ENCODE measurements at places on chromosomes 16 and 17.
A peak's percentile ranks its signal among the peaks of the same experiment; 100 is the strongest.

GRCh38 chr16:24117680-24118079, 138.5 kb upstream of the CACNG3 start:
- DNase-seq: no peak

- no peak for DNase-seq
These were observed 36.0 kb downstream of the NKD1 start for GRCh38 chr16:50584033-50584722.

GRCh38 chr16:19929062-19929511, 44.4 kb upstream of the GPRC5B start:
- DNase-seq: no peak

- DNase-seq: no peak
These were observed 54.8 kb downstream of the CDK5R1 start for GRCh38 chr17:32541640-32542039.

GRCh38 chr17:489758-490329, 137.2 kb upstream of the RPH3AL start:
- DNase-seq: peak; percentile 41

DNA sequence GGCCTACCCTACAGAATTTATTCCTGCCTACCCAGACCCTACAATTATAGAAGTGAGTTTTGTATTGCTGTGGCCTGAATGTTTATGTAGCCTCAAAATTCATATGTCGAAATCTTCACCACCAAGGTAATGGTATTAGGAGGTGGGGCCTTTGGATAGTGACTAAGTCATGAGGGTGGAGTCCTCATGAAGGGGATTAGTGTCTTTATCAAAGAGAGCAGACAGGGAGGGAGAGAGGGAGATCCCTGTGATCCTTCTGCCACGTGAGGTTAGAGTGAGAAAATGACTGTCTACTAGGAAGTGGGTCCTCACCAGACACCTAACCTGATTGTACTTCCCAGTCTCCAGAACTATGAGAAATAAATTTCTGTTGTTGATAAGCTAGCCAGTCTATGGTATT, 981 bp upstream of the DUXB start:
- DNase-seq: no peak

DNA sequence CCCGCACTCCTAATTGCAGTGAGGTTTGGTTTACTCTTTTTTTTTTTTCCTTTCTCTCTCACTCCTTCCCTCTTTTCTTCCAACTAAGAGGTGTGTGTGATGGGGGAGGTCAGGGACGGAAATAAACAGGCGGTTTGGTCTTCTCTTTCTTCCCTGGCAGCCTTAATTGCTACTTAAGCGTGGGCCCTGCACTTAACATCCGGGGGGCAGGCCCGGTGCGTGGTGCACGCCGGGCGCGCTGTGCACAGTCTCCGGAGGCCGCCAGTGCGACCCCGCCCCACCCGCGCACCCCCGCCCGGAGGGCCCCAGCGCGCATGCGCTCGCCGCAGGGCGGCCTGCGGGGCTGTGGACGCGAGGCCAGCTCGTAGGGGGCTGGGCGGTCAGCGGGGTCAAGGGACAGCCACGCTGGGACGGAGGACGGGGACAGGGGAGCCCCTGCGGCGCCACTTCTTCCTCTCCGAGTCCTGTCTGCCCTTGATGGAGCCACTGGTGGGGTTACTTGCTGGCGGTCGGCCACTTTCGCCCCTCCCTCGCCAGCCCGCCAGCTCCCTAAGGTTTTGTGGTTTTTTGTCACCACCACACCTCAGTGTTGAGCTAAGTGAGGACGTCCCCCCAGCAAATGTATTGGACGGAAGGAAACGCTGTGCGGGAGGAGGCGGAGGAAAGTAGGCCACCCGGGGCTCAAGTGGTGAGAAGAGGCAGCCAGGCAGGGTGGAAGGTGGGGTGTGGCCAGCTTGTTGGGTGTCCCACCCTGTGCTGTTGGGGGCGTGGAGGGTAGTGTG, 120.9 kb downstream of the MRM1 start:
- peak; percentile 23 for DNase-seq

DNA sequence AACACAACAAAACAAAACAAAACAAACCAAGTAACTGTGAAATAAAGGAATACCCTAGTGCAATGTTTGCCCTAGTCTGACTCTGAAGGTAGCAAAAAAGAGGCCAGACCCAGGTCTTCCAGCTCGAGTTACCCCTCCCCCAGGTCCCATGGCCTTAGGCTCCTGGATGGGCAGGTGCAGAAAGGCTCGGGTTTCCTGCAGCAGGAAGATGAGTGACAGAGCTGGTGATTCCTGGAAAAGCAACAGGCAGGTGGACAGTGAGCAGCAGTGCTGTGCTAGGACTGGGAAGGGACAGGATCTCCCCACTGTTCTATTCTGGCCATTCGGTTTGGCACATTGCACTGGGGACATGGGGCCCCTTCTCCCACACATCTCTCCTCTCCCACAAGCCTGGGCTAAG, 42.9 kb upstream of the MRTFB start:
- no peak for DNase-seq

DNA sequence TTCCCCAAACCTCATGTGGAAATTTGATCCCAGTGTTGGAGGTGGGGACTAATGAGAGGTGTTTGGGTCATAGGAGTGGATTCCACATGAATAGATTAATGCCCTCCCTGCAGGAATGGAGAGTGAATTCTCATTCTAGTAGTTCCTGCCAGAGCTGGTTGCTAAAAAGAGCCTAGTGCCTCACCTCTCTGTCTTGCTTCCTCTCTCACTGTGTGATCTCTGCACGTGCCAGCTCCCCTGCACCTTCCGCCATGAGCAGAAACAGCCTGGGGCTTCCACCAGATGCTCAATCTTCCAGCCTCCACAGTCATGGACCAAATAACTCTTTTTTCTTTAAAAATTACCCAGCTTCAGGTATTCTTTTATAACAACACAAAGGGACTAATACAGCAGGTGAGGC, 72.9 kb upstream of the CLEC3A start:
- no peak for DNase-seq

- DNase-seq: peak; percentile 28
These were observed 93.0 kb downstream of the RAP1GAP2 start for GRCh38 chr17:2889256-2889655.

DNA sequence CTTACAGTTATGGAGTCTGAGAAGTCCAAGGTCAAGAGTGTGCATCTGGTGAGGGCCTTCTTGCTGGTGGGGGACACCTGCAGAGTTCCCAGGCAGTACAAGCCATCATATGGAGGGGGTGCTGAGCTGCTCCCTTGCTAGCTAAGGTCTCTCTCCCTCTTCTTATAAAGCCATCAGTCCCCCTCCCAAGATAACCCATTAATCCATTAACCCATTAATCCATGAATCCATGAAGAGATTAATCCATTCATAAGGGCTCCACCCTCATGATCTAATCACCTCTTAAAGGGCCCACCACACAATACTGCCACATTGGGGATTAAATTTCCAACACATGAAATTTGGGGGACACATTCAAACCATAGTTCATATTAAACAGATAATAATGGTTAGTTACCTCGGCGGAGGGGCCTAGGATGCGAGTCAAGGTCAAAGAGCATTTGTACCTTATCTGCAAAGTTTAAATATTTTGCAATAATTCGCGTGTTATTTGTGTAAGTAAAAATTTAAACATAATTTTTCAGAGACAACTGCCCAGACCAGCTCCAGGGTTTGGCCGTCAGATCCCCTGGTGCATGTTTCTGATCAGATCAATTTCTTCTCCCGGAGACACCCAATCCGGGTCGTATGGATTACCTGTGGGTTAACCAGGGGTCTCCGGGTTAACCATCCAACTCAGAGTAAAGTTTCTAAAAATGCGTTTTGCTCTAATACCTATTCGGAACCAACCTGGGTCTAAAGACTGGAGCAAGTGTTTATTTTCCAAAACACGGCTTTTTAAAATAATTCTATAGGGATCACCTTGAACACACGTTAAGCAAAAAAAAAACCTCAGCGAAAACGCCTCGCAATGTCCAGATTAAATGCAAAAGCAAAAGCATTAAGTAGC, 740 bp upstream of the POLR3E start:
- peak; percentile 20 for DNase-seq

DNA sequence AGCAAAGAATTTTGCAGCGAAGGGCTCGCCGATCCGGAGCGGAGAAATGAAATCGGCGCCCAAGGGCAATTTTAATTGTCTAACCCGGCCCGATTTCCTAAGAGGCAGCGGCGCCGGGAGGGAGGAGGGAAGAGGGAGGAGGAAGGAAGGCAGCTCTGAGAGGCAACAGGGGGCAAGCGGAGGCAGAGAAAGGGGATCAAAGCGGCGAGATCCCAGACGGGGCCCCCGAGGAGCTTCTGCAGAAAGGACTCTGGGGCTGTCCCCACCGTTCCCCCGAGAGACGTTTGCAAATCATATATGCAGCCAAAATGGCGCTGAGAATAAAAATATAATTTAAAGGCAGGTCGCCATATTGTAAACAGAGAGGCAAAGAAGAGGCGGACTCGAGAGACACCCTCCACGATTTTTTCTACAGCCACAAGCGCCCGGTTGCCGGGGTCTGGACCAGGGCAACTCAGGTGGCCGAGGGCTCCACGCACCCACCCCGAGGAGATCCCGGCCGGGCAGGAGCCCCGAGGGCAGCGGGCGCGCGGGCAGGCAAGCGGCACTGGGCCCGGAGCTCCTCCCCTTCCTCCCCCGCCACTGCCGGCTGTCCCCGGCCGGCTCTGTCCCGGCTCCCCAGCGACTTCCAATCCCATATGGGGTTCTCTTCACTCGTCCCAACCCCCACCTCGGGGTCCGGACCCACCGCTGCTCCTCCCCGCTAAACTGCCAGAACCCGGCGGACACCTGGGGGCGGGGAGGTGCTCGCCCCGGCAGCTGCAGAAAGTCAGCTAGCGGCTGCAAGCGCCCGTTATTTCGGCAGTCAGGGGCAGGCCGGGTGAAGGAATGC, 1.9 kb downstream of the PHF12 start:
- peak; percentile 46 for DNase-seq

DNA sequence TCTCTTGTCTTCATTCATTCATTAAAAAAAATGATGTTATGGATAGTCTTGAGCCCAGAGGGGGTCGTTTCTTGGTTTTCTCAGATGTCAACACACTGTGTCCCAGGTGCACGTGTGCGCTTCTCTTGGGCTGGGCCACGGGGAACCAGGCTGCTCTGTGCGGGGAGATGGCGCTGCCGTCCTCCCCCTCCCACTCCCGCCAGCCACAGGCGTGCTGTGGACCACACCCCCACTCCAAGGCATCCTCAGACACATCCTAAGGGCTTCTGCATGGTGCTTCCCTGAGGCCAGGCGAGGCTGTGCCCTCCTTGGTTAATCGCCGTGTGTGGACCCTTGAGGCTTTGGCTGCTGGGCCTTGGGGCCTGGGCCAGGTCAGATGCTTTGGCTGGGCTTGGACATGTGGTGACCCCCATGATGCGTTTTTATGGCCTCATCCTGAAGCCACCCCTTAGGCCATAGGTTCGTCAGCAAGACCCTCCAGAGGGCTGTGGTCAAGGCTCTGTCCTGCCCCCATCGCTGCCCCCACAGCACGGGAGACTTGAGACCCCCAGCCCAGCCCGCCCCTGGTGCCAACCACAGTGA, 245.7 kb upstream of the CIBAR2 start:
- DNase-seq: no peak

DNA sequence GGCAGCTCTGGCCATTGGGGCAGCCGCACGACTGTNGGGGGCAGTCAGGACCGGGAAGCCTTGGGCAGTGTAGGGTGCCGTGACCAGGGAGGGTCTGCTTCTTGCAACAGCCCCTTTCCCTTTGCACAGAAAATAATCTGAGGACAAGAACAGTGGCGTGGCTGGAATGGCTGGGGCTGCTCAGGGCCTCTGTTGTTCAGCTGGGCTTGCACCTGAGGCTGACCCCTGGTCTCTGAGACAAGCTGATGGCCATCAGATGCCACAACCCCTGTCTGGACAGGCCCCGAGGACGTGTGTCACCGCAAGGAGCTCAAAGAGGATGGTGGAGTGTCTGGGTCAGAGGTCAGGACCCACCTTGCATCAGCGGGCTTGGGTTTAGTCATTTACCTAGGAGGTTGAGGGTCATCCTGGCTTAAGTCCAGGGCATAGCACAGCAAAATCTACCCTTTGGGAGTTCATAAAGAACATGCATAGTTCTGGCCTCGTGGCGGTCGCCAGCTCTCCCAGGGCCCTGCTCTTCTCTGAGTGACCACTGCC, 46.9 kb downstream of the METRNL start:
- no peak for DNase-seq

DNA sequence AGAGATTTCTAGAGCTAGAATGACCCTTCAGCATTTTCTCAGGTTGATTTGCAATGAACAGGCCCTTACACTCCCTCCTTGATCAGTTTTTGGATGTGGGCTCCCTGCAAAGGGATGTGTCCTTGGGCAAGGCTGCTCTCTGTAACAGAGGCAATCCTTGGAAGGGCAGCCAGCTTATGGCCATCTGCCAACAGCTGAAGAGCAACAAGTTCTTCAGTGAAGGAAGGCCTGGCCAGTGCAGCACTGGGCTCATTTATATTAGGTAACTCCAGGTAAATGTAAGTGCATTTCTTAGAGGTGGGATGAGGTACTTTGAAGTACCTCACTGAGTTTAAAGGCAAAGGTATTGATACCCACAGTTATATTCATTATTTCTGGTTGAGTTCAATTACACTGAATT, 114.3 kb upstream of the KCNJ16 start:
- DNase-seq: no peak

- no peak for DNase-seq
These were observed 2.5 kb upstream of the WFIKKN2 start for GRCh38 chr17:50832864-50833381.

DNA sequence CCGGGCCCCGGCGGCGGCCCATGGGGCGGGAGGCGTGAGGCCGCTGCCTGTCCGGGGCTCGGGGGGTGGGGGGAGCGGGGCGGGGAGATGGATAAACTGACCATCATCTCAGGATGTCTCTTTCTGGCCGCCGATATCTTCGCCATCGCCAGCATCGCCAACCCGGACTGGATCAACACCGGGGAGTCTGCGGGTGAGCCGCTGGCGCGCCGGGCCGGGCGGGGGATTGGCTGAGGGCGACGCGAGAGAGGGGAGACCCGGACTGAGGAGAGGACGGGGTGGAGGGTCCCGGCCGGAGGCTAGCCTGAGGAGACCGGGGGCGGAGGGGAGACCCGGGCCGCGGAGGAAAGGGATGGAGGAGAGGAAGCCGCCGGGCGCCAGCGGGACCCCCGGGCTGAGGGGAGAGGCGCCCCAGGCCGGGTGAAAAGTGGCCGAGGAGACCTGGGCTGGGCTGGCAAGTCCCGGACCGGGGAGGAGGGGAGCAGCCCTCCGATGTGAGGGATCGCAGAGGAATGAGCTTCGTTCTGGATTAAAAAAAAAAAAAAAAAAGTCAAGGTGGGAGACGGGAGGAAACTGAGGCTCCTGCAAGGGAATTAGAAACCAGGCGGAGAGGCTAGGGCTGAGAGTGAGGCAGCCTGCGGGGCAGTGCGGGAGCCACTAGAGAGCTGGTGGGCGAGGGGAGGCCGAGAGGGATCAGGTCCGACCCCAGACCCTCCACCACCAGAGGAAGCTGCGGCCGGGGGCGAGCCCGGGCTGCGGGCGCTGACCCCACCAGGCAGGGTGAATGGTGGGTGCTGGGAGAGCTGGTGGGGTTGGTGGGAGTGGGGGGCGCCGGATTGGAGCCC, 526 bp downstream of the MOSMO start:
- DNase-seq: peak; percentile 6

- no peak for DNase-seq
These were observed 2.6 kb downstream of the ATP2A3 start for GRCh38 chr17:3961564-3962047.

- DNase-seq: no peak
These were observed 118.3 kb upstream of the ADAMTS18 start for GRCh38 chr16:77553130-77553529.

- DNase-seq: no peak
These were observed 28.4 kb upstream of the MRTFB start for GRCh38 chr16:14042706-14043105.

GRCh38 chr16:10978871-10979446, 34.6 kb downstream of the CLEC16A start:
- no peak for DNase-seq
